ENCODE measurements at places on chromosomes 6 and 20. TPM values are rescaled to one million over a fixed set of nuclear protein-coding genes. Genes with fewer than 3 reads are reported as not detected.

The C6orf141 gene
- 1.3 TPM for total RNA-seq

The OXT gene
- total RNA-seq = not detected

The SPATA25 gene
- total RNA-seq = 4.4 TPM

The ANKRD66 gene
- total RNA-seq = 0.31 TPM

The MCHR2 gene
- 8.5 TPM for total RNA-seq

The MYLK4 gene
- under 0.01 TPM for total RNA-seq

The ATP6V1G2 gene
- 58.8 TPM for total RNA-seq

The IYD gene
- total RNA-seq = not detected

The HEY2 gene
- 1.3 TPM for total RNA-seq

The SUMO4 gene
- 19.4 TPM for total RNA-seq

The TMEM74B gene
- total RNA-seq = 12.5 TPM

The CFAP206 gene
- total RNA-seq = 3.1 TPM

The GPR6 gene
- total RNA-seq = 1.3 TPM

The CSNK2B gene
- 83.6 TPM for total RNA-seq

The FAM184A gene
- total RNA-seq = 44.8 TPM

The LY6G6F gene
- not detected for total RNA-seq

The EHMT2 gene
- total RNA-seq = 114 TPM

The ARMH2 gene
- total RNA-seq = not detected

The ZKSCAN8 gene
- total RNA-seq = 41.9 TPM

The TFAP2A gene
- not detected for total RNA-seq

The CD40 gene
- 0.31 TPM for total RNA-seq

The DOK5 gene
- total RNA-seq = 259 TPM

The ARMC12 gene
- total RNA-seq = 0.31 TPM

The OR2B6 gene
- total RNA-seq = not detected

The C6orf52 gene
- total RNA-seq = not detected

The KIF13A gene
- total RNA-seq = 28.5 TPM

The LRFN2 gene
- total RNA-seq = 31.6 TPM

The SLC24A3 gene
- total RNA-seq = 16.0 TPM

The IRF4 gene
- total RNA-seq = not detected

The SAMD3 gene
- total RNA-seq = 15.3 TPM

The ZNF512B gene
- 21.0 TPM for total RNA-seq

Data from parietal lobe (tissue), 2 donors.